ENCODE measurements at places on chromosomes 12 and 14.
A peak's percentile ranks its signal among the peaks of the same experiment; 100 is the strongest.

GRCh38 chr12:50775251-50775650 lies 11.3 kb downstream of the ATF1 start:
- DNase-seq = no peak

DNA sequence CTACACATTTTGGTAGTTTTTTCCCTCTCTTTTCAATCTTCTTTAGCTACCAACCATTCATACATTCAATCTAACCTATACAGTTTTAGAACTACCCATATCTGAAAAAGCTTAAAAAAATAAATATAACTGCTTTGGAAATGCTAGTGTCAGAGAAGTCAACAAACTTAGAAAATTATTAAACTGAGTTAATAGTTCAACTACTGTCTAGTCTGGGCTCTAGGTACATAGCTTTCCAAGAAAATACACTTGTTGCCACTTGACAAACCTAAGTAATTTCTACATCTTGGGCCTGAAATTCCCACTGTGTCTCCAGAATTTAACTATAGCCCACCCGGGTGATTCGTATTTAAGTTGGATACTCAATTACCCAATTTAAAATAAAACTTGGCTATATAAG lies 22.1 kb downstream of the GTF2A1 start:
- DNase-seq = no peak

DNA sequence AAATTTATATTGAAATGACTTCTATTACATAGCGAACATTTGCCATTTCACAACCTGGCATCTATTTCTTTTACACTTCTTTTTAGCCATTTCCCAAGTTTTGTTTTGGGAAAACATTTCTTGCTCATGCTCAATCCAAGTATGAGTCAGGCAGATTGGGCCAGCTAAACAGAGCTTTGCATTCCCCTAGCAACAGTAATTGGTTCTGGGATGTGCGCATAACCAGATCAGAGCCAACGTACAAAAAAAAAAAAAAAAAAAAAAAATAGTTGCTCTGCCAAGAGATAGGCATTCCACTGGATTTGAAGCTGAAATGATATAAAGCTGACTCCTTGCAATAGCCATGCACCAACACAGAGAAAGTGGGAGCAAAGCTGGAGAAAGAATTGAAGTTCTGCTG lies 37.5 kb downstream of the PLCZ1 start:
- DNase-seq = no peak

GRCh38 chr12:46959502-46959901 lies 119.9 kb upstream of the PCED1B start:
- no peak for DNase-seq

DNA sequence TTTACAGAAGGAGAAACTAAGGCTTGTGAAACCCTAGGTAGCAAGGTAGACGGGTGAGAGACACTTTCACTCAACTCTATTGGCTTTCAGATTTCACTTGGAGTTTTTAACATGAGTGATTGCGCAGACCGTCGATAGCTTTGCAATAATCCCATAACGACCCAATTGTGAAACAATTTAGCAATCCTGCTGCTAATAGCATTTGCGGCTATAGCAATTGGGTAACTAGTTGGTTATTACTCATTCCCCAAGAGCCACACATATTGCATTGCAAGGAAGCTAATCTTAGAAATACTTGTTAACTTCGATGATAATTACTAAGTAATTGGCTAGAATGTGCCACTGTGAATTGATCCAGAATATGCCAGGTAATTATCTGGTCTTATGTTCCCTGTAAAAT lies 159.9 kb upstream of the NOS1 start:
- DNase-seq = no peak

GRCh38 chr12:2959192-2959504 lies at the start of gene TEAD4:
TSS of gene TEAD4 (plus strand) at chr12:2959397.
- DNase-seq = no peak

DNA sequence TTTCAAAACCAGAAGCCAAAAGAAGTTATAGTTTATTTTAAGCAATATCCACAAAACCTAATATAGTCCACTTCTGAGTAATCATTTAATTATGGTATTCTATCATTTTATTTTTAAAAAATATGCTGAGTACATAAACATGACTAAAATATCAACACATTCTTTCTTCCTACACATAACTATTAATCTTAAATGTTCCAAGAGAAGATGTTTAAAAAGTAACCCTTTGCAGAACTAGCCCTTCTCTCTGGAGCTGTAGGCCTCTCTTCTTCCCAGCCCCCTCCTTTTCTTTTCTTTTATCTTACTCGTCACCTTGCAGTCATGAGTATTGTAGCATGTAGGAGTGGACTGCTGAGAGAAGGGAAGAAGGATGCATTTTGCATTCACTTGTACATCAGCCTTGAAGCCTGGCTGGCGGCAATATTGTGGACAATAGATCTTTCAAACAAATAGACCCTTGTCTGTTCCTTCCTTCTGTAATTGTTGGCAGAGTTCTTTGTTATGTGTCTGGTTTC lies 941.9 kb downstream of the NRXN3 start:
- no peak for DNase-seq

DNA sequence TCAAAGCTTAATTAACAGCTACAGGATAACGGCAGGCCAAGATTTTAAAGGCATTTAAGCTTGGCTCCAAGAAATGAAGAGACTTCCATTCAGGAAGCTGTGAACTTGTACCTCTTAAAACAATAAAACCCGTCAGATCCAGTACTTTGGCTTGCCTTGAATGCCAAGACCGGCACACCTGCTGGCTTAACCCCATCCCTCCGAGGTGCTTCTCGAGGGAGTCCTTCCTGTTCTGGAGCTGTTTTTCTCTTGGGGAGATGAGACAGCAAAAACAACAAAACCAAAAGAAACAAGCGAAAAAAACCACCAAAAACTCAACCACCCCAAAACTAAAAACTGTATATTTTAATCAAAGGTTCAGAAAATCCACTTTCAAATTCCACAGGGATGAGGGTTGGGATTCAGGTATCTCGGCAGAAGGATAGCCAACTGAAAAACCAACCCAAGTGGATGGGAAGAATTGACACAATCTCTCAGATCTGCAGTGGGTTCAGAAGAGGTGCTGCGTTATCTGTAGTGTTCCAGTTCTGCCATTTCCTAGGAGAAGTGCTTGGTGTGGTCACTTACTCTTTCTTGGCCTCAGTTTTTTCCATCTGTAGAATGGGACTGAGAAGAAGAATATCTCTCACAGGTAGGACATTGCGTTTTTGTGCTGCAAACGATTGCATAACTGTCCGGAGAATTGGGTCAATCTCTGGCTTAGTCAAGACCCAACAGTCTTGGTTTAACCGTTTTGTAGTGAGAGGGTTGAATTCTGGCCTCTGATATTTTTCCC lies 420.1 kb downstream of the VRK1 start:
- DNase-seq = no peak

- no peak for DNase-seq
Observed at GRCh38 chr14:100281286-100282082, 24.8 kb downstream of the SLC25A29 start.

- no peak for DNase-seq
Observed at GRCh38 chr14:55026441-55026792, 482 bp downstream of the WDHD1 start.

DNA sequence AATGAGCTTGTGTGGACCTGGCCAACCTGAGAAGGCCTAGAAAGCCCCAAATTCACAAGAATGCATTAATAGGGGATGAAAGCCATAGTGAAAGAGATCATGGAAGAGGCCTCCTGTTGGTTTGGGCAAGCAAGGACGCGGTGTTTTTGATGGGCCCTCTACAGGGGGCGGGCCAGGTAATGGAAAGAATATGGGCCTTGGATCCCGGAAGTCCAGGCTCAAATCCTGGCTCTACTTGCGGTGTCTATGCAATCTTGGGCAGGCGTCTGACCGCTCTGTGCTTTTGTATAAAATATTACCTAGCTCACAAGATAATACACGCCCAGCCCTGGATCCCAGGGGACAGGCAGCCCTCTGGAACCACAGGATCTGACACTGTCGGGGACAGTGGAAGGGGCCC lies 41.1 kb upstream of the CLMN start:
- no peak for DNase-seq

GRCh38 chr12:124391340-124392261 lies 96.7 kb downstream of the RFLNA start:
- DNase-seq = peak; percentile 43

DNA sequence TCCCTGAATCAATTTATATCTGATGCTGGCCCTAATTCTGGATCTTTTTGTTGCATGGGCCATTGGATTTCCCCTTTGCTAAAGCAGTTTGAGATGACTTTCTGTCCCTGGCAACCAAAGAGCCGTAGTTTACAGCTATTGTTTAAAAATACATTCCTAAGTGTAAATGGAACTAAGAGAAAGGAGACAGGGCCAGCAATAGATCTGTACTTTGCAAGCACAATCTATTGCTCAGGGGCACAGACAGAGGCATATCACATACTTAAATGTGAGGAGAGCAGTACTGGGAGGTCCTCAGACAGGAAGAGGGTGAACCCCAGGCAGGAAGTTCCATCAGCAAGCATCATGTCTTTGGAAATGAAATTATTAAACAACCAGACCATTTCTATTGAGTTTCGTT lies 126.6 kb downstream of the ZFP36L1 start:
- no peak for DNase-seq

- no peak for DNase-seq
Observed at GRCh38 chr12:122473543-122474323, 27.0 kb downstream of the ZCCHC8 start.

DNA sequence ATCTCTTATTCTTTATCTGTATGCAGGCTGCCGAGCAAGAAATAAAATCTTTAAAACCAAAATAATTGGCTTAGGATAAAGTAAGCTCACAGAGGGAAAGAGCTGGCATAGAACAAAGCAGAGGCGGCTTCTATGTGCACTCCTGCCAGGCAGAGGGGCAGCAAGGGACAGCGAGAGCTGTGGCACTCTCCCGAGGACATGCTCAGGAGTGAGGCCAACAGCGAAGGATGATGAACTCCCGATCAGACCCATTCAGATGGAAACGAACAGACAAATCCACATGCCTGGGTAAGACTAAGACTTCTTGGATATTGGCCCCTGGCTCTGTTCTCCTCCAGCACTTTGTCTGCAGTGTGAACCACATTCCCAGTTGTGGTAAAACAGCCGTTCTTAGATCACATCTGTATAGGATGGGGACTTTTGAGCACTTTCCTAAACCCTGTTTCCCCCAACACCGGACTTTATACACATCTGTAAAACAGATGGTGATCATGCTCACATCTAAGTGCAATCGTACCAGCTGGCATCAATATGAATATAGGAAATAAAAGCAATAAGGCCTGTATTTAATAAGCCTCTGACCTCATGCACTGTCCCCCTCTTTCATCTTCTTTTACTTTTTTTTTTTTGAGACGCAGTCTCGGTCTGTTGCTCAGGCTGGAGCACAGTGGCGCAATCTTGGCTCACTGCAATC lies 134.1 kb downstream of the PPM1H start:
- DNase-seq = no peak

- no peak for DNase-seq
Observed at GRCh38 chr12:111330800-111331752, 37.8 kb downstream of the PHETA1 start.

GRCh38 chr12:3629057-3629830 lies 123.7 kb downstream of the CRACR2A start:
- DNase-seq = no peak

DNA sequence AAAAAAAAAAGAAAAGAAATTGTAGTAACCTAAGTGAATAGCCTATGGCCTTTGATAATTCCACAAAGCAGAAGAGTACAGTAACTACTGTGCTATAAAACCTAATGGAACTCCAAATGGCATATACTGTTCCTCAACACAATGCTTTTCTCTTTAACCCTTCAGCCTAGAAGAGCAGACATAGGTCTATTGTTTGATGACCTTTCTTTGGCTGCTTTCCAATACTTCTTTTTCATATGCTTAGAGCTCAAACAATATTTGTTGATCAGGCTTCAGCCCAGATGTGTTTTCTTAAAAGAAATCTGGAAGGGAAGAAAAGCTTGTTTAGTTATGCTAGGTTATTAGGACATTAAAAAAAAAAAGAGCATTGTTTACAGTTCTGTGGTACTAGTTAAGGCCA lies 116.4 kb downstream of the NTN4 start:
- DNase-seq = no peak

GRCh38 chr12:53476769-53477209 lies 22.5 kb downstream of the MAP3K12 start:
- DNase-seq = peak; percentile 38

GRCh38 chr12:11758510-11759493 lies 109.3 kb downstream of the ETV6 start:
- DNase-seq = no peak

DNA sequence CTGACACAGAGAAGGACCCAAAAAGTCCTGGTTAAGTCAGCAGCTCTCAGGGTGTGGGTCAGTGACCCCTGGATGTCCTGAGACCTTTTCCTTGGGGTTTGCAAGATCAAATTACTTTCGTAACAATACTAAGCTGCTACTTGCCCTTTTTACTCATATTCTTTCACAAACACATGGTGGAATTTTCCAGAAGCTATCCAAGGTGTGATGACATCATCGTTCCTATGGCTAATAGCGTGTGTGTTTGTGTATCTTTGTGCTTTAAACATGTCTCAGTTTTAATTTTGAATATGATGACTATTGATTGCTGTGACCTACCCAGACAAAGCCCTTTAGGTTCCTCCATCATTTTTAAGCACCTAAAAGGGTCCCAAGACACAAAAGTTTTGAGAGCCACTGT lies 176.2 kb downstream of the PHETA1 start:
- DNase-seq = no peak
